ENCODE measurements at places on chromosomes 4 and X.

GRCh38 chr4:139670775-139671174 is 5.2 kb downstream of the MGST2 start:
- no peak for DNase-seq

- peak; percentile 2 for DNase-seq
Observed at GRCh38 chr4:179307297-179308136, 1865.3 kb upstream of the AGA start.

GRCh38 chrX:10628906-10629305 is 8.5 kb upstream of the MID1 start:
- no peak for DNase-seq

- no peak for DNase-seq
Observed at GRCh38 chrX:45198301-45198700, 2.4 kb downstream of the DIPK2B start.

All from GM04504 (cell line).